Activated T-cell treated with anti-CD3 and anti-CD28 coated beads, Interleukin-2, amount 50 U/mL, for 48 hours (primary cell): ENCODE measurements at places on chromosomes 1 and 21.

DNA sequence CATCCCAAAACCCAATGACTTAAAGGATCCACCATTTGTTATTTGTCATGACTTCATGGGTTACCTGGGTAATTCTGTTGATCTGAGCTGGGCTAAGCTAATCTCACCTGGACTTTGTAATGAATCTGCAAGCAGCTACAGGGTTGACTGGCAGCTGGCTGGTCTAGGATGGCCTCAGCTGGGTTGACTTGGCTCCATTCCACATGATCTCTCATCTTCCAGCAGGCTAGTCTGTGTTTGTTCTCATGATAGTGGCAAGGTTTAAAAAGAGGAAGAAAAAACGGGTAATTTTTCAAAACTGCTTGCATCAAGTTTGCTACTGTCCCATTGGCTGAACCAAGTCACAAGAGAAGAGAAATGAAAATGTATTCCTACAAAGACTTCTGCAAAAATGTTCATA, 24.8 kb upstream of the ZMYM4 start:
- no peak for DNase-seq

- no peak for DNase-seq
Measured at GRCh38 chr1:231748760-231749415, 122.3 kb downstream of the DISC1 start.

DNA sequence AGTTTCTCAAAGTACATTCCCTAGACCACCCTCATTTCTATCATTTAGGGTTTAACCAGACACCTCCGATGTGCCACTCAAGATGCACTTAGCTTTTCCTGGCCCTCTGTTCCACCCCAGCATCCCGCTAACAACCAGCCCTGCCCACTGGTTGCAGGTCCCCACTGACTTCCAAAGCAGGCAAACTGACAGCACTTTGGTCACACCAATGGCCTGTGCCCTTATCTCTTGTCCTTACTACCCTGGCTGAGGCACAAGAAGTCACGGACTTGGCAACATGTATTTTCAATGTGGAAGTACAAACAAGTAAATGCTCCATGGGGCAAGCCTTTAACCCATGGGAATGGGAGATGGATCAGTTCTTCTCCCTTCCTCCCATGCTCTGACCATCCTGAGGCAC, 357.1 kb downstream of the OMA1 start:
- no peak for DNase-seq

DNA sequence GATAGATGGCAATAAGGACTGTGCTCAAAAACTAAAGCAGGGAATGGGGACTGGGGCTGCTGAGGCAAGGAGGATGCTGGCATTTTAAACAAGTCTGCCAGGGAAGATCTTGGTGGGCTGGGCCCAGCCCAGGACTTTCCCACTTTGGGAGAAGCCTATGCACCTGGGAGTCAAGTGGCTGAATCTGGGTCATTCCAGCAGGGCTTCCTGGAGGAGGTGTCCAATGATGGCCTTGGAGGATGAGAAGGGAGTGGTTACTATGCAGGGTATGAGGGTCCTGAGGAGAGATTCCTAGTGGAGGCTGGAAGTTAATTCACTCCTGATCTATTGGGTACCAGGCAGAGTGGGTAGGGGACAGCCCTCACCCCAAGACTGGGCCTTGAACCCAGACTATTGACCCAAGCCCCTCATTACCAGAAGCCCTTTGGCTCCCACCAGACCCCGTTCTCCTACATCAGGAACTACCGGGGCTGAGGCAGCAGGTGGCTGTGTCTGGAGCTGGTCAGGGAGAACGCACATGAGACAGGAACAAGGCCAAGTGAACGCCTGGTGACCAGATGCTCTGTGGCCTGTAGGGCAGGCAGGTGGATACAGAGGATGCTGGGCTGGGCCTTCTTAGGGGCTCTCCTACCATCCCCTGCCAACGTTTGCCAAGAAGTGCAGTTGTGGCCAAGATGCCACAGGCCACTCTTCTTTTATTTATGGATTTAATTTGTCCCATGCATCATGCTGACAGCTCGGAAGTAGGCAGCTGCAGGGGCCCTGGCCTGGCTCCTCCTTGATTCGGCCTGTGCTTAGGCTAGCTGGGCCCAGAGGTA, 18.3 kb upstream of the LRP8 start:
- DNase-seq: peak; percentile 1

DNA sequence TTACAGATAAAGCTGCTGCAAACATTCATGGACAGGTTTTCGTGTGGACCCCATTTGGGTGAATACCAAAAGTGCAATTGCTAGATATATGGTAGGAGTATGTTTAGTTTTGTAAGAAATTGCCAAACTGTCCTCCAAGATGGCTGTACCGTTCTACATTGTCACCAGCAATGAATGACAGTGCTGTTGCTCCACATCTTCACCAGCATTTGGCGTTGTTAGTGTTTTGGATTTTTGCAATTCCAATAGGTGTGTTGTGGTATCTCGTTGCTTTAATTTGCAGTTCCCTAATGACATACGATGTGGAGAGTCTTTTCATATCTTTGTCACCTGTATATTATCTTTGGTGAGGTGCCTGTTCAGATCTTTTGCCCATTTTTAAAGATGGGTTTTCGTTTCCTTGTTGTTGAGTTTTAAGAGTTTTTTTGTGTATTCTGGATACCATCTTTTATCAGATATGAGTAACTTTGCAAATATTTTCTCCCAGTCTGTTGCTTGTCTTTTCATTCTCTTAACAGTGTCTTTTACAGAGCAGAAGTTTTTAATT, 12.1 kb downstream of the CATSPERE start:
- DNase-seq: no peak

DNA sequence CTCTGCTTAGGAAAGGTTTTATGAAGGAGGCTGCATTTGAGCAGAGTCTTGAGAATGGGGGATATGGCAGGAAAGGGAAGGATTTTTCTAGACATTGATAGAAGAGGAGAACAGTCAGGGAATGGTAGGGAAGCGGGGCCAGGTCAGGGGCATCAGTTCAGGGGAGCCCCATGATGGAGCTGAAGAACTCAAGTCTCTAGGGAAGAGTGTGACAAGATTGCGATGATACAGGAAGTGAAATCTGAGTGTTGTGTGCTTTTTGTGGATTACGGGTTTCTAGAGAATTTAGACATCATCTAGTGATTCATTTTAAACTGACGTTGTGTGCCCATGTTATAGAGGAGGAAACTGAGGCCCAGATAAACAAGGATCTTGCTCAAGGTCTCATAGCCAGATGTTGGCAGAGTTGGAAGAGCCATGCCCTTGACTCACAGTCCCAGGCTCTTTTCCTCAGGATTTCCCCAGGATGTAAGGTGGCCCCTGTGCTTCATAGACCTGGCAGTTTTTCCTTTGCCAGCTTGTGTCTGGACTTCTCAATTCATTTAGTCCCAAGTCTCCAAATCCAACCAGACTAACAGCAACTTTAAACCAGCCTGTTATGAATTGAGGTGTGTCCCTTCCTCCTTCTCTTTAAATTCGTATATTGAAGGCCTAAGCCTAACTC, 130.3 kb downstream of the ROR1 start:
- no peak for DNase-seq
